Astrocyte (in vitro differentiated cells and primary cell): ENCODE measurements at places on chromosomes 1 and 21.

DNA sequence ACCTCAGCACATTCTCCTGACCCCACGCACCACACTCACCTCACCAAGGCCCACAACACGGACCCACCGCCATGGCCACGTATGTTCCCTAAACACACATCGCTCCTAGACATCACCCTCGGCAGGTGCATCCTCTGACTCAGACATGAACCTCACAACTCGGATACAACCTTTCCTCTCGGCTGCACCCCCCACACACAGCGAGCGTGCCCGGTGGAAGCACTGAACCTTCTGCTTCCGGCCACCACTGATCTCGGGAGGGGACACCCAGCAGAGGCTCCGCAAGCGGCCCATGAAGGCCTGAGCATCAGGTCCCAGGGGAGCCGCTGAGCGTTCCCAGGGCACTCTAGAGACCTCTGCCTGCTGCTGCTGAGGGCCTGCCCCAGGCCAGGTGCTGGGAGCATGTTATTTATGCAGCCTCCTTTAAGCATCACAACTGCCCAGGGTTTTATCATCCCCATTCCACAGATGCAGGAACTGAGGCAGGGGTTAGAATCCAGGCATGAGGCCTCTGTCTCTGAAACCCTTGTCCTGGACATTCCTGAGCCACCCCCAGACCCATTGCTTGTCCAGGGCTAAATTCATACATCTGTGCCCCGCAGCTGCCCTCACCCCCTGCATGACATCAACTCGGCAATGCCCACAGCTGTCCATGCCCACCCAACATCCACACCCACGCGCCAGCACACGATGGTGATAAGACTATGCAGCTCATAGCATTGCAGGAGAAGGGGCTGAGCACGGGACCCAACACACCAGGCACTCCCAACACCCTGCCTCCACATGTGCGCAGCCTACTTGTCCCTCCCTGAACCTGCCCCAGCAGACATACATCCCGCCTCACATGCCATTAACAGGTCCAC, 27.0 kb downstream of the SDC3 start:
- DNase-seq = no peak

DNA sequence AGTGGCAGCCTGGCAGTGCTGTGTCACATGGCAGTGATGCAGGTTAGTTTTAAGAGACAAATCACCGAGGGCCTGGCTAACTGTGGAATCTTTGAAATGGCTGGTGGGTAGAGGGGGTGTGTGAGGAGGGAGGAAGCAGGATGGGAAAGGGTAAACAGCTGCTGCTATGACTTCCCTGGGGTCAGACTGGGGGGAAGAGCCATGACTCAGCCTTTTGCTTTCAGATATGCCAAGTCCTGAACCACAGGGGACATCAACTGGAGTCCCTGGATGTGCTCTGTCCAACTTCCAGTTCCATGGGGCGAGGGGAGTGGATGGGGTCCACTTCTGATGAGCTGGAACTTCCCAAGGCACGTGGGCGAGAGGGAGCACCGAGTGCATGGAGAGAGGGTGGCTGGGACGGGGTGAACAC, 121.1 kb upstream of the ADAR start:
- peak; percentile 60 for DNase-seq

- no peak for DNase-seq
Observed at GRCh38 chr1:18633422-18634155, 2.9 kb downstream of the PAX7 start.

DNA sequence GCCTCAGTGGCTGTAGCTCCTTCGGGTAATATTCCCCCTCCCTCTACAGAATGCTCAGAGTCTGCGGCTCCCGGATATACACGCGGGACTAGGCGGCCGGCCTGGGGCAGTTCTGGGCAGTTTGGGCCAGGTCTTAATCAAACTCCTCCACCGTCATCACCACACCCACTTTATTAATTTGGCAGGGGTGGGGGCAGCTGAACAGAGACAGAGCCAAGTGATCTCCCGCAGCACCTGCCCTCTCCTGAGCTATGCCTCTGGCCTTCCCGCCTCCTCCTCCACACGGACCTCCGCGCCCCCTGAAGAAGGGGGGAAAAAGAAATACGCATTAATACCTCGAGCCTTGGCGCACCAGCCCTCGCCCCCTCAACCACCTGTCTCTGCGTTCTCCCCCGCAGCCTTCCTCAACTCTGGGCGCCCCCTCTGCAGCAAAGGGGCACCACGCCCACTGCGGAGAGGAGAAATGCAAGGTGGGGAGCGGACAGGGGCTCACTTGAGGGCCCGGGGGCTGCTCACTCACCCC, 42.6 kb downstream of the CD34 start:
- DNase-seq = no peak

DNA sequence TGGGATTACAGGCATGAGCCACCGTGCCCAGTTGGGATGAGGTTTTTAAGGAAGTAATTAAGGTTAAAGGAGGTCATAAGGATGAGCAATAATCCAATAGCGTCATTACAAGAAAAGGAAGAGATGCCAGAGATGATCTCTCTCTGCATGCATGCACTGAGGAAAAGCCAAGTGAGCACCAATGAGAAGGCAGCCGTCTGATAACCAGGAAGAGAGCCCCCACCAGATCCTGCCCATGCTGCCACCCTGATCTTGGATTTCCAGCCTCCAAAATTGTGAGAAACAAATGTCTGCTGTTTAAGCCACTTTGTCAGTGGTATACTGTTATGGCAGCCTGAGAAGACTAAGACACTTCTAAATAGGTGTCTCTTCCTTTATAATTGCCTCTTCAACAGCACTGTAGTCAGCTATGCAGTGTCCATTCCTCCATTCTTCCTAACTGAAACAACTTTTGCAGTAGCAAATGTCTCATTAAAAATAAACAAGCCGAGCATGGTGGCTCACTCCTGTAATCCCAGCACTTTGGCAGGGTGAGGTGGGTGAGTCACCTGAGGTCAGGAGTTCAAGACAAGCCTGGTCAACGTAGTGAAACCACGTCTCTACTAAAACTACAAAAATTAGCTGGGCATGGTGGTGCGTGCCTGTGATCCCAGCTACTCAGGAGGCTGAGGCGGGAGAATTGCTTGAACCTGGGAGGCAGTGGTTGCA, 216.2 kb upstream of the RUNX1 start:
- DNase-seq = peak; percentile 66

DNA sequence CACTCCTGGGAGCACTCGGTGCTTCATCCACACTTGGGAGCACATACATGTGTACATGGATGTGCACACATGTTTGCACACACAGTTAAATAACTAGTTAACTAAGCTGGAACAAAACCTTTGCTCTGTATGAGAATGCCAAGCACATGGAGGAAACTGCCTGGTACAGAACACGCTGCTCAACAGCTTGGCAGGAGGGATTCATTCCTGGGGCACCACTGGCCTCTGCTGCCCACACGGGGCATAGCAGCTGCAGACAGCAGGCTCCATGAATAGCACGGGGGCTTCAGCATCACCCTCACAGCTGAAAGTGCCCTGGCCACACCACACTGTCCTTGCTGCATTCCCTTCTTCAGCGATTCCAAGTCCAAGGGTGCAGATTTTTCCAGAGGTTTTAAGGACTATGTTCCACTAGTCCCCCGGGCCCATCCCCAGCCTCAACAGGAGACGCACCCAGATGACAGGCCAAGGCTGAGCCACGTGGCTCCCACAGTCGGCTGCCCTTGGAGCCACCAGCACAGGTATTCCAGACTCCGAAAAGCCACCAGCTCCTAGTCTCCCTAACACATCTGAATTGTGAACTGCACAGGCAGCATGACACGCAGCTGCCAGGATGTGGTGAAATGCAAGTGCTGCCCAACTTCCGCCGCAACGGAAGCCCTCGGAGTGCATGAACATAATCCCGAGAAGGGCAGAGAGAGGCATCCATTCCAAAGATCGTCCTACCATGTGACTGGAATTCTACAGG, 16.9 kb downstream of the NPHP4 start:
- peak; percentile 28 for DNase-seq

DNA sequence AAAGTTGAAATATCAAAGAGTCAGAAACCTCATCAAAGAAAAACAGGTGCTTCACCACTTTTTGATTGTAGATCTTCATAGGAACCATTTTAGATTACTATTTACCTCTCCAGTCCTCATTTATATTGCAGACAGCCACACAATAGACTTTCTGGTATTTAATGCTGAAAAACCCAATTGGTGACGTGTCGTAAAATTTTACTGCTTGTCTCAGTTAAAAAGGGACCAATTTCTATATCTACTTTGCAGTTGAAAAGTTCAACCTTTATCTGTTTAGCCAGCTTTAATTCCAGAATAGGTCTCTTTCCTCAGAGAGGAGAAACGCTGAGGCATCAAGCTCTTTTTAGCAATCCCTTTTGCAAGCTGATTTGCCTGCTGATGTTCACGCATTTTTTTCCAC, 1722.4 kb downstream of the PLA2G4A start:
- DNase-seq = no peak

GRCh38 chr1:94912263-94913184, 14.4 kb downstream of the CNN3 start:
- DNase-seq = no peak

GRCh38 chr1:4087530-4088420, 187.7 kb upstream of the C1orf174 start:
- no peak for DNase-seq

DNA sequence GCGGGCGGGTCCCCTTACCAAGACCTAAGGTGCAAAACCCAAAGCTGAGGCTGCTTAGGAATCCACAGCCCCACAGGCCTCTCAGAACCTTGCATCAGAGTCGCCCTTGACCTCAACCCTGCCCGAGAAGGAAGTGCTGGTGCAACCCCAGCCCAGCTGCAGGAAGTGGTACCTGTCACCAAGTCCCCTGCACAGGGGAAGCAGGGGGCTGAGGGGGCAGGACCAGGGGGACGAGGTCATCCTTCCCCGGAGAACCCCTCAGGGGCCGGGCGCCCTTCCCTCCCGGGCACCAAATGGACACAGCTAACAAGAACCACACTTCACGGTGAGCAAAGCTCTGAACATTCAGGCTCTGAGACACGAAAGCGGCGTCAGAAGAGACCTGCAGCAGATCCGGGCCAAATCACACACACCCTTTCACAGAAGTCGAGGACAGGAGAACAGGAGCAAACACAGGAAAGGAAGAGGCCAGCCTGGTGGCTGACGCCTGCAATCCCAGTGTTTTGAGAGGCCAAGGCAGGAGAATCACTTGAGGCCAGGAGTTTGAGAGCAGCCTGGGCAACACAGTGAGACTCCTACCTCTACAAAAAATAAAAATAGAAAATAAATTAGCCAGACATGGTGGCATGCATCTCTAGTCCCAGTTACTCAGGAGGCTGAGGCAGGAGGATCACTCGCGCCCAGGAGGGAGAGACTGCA, 6.4 kb downstream of the ITGB2 start:
- no peak for DNase-seq

DNA sequence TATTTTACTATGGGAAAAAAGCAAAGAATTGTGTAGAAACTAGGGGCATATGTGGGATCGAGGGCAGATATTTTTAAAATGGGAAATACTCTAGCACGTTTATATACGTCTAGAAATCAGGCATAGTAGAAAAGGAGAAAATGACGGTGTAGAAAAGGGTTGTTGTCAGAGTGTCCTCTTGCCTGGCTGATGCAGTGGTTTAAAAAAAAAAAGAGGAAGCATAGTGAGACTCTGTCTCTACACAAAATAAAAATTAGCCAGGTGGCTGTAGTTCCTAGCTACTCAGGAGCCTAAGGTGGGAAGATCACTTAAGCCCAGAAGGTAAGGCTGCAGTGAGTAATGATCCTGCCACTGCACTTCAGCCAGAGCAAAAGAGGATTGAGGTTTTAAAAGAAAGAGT, 64.7 kb upstream of the LRRC7 start:
- no peak for DNase-seq

DNA sequence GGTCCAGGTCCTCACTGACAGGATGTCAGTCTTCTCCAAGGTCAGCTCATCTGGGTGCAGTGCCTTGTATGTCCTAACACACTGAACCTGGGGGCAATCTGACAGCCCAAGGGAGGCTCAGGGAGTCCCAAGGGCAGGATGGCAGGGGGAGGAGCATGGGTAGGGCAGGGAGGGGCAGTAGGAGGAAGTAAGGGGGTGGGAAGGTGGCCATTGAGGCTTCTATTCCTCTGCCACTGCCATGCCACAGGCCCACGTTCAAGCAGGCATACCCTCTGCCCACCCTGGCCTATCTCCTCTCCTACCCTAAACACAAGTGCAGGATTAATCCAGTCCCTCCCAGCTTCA, 13.3 kb downstream of the ARHGEF19 start:
- DNase-seq = no peak

GRCh38 chr1:179031855-179032513, 6.3 kb downstream of the FAM20B start:
- peak; percentile 20 for DNase-seq

- DNase-seq = peak; percentile 56
Observed at GRCh38 chr1:84611796-84612195, 37.6 kb upstream of the CTBS start.

- DNase-seq = no peak
Observed at GRCh38 chr21:19256934-19257660, 853.5 kb upstream of the TMPRSS15 start.

- DNase-seq = no peak
Observed at GRCh38 chr1:56787330-56787729, 31.9 kb downstream of the FYB2 start.

DNA sequence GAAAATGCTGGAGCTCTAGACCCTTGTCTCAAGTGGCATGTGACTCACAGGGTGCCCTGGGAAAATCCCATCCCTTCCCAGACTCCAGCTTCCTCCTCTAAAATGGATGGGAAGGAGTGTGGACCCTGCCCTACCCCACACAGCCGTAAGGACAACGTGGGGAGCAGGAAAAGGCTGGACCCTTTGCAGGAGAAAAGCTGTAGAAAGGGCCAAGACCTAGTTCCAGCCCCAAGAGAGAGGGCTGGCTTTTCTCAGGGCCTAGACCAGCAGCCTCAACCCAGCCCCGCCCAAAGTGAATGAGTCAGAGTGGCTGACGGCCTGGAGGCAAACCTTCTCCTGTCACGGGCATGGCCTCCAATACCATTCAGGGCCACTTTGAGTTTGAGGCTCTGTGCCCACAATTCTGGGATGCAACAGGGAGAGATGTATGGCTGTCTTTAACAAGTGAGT, 1.1 kb downstream of the LAMB3 start:
- DNase-seq = peak; percentile 62

DNA sequence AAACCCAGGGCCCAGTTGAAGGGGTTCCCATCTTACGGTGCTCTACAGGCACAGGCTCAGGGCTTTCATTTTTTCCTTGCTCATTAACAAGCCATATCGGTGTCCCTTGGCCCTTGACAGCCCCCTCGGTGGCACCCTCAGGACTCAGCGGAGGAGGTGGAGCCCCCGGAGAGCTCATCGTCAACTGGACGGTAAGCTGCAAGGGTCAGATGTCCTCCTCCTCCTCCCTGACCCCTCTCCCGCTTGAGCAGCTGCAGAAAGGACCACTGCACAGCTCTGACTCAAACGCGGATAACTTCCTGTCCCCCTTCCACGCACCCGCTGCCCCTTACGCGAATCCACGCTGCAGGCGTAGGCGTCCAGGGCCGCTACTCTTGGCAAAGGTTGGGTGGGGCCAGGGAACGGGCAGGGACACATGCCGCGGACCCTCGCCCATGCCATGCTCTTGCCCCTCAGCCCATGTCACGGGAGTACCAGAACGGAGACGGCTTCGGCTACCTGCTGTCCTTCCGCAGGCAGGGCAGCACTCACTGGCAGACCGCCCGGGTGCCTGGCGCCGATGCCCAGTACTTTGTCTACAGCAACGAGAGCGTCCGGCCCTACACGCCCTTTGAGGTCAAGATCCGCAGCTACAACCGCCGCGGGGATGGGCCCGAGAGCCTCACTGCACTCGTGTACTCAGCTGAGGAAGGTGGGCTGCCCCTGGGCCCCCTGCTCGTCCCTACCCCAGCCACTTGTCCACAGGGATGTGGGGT, 14.7 kb downstream of the TMEM81 start:
- DNase-seq = no peak

GRCh38 chr21:36589352-36589971, 109.5 kb upstream of the SIM2 start:
- DNase-seq = no peak
